ENCODE measurements at places on chromosomes 5 and 9. TPM values are rescaled to one million over a fixed set of nuclear protein-coding genes. Genes with fewer than 3 reads are reported as not detected.

DNA sequence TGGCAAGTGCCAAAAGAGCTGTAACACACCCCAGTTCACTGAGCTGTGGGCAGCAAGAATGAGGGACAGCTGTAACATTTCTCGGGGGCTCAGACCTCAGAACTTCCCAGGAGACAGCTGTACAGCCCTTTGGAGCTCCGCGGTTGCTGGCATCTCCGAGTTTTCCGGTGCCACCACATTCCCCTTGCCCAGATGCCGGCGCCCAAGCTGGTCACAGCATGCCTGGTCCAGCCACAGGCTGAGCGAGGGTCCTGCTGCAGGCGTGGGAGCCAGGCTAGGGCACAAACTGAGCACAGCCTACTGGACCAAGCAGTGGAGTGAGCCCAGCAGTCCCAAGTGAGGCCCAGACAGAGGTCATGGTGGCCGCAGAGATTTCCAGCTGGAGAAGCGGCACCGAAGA, 797.7 kb upstream of the EDIL3 start:
- DNase-seq: no peak

- peak; percentile 18 for DNase-seq
Measured at GRCh38 chr9:34686732-34687131, 4.3 kb downstream of the CCL19 start.

DNA sequence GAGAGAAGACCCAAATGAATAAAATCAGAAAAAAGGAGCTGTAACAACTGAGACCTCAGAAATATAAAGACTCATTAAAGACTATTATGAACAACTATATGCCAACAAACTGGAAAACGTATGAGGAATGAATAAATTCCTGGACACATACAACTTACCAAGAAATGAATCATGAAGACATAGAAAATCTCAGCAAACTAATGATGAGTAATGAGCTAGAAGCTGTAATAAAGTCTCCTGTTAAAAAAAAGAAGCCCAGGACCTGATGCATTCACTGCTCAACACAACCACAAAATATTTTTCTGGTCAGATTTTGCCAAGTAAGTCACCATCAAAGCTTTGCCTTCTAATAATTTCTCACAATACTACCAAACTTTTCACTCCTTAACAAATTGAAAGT, 666.7 kb downstream of the LRRC70 start:
- DNase-seq: no peak

DNA sequence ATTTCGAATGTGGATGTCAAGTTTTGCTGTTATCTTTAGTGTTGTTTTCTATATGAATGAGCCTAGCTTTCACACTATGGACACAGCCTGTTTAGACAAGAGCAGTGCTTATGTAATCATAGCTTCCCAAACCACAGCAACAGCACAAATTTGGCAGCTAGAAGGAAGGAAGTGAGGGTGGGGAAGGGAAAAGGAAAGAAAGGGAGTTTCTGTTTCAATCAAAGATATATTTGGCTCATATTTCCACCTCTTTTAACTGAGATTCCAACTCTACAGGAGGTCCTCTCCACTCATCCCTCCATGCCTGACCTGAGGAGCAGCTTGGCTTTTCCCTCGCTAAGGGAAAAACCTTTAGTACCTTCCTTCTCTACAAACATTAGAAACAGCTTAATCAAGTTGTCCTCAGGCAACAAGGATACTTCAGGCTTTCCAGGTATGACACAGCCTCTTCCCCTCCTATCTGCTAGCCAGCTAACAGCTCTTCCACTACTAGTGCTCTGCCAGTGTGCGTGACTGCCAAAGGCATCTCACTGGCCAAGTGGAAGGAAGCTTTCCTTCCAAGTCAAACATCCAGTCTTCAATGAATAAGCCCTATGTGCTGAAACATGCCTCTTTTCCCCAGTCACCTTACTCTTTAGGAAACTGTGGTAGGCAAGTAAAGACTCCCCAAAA, 268.6 kb upstream of the PTGER4 start:
- no peak for DNase-seq

DNA sequence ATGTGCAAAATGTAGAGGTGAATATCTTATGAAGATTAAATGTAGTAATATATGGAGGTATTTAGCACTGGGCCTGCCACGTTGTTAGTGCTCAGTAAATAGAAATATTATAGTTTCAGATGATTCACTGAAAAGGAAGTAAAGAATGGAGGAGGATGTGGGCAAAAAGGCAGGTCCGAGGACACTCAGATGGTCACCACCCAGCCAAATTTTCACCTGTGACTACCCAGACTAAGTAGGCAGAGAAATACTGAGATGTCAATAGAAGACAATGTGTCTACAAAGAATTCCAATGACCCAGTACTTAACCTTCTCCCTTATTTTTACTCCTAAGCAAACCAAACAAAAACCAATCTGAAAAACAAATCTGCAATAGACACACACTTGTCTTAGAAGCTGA, 70.3 kb upstream of the ATP10B start:
- no peak for DNase-seq

DNA sequence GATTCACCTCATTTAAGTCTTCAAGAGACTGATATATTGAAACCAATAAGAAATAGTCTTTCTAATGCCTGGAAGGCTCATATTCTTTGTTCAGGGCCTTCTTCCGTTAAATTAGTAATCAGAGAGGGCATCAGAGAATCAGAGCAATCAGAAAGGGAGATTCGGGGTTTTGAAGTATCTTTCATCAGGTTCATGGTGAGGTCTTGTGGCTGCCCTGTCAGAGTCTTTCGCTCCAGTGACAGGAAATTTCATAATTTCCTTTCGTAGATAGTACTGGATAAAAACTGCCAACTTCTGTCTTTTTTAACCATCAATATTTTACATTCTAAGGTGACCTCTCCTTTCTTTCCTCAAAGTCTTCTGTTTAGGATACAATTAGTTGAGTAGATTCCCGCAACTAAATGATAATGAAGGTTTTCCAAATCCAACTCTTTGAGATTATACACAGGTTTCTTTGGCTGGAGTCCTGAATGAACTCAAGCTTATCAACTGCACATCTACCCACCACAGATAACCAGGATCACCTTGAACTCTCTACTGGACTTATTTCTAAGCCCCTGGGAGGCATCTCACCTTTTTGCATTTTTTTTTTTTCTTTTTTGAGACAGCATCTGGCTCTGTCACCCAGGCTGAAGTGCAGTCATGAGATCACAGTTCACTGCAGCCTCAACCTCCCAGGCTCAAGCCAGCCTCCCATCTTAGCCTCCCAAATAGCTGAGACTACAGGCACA, 5.5 kb downstream of the IL31RA start:
- no peak for DNase-seq

The KCNV2 gene
- not detected for total RNA-seq

GRCh38 chr9:99239341-99240060, 17.4 kb downstream of the SEC61B start:
- DNase-seq: no peak

The CDKN2A gene
- 1.4 TPM for total RNA-seq

DNA sequence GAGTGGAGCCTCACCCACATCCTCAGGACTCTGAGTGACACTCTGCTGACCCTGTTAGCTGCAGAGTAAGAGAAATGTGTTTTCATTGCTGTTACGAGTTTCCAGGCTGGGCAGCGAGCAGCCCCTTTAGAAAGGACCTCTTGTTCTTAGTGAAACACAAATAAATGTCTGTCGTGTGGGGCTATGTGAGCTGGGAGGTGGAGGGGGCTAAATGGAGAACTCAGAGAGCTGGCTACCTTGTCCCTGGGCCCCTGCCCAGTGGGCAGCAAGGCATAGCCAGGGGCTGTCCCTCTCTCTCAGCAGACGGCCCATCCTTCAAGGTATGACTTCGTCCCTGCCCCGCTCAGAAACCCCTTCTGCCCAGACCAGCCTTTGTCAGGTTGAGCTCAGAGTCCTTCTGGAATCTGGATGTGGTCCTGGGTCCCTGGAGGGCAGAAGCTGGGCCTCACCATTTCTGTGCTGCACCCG, 10.2 kb downstream of the DCANP1 start:
- DNase-seq: no peak

DNA sequence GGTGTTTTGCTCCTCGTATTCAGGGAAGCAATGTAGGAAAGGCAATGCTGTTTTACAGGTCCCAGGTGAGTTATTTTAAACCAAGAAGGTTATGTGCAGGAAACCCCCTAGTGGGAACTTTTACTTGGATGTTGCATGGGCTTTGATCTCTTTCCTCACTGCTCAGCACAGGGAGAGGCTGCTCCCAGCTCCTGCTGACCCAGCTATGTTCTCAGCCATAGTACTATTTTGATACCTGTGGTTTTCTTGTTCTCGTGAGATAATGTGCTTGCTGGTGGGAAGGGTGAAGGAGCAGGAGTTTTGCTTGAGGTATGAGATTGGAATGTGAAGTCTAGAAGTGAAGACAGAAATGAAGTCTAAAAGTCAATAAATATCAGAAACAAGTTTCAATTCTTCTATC, 265.6 kb upstream of the FBXL7 start:
- DNase-seq: no peak

- DNase-seq: peak; percentile 59
Measured at GRCh38 chr5:147234239-147234824, 494 bp upstream of the STK32A start.

The HACD4 gene
- 14.7 TPM for total RNA-seq

GRCh38 chr5:78221964-78222451, 72.5 kb downstream of the AP3B1 start:
- DNase-seq: no peak

The TYRP1 gene
- total RNA-seq: not detected

DNA sequence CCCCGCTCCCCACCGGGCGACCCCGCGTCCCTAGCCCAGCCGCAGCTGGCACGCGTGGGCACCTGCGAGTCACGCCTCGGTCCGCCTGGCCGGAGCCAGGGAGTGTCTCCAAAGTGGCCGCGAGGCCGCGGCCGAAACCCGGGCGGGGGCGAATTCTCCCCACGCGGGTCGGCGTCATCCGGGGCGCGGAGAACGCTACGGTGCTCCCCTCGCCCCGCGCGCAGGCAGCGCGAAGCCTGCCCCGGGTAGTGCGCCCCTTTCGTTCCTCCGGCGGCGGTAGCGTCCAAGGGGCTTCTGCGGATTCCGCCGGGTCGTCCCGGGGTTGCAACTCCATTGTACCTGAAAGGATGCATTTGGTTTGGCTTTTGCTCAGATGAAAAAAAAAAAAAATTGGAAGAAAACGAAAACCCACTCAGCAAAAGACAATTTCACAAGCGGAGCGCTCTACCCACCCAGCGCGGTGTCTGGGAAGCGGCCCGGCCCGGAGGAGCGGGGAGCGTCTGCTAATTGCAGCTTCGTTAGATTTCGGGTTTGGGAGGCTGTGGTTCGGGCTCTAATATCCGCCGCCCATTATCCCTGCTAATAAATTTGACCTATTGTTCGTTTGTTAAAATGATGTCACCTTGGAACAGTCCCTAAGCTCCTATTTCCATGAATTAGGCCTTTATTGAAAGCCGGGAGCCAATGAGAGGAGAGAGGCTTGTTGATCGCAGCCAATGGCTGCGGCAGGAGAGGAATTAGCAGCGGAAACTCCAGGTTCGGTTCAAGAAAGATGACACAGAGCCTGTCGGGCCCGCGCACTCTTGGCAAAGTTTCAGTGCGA, at the start of gene TLX3:
Gene TLX3 (plus strand): TSS at position 796 of the 823 bp plus-strand sequence. CDS start 118 bp downstream, outside the sequence.
- DNase-seq: no peak

The ADRB2 gene
- 4.3 TPM for total RNA-seq

The FOXD4L3 gene
- total RNA-seq: not detected

DNA sequence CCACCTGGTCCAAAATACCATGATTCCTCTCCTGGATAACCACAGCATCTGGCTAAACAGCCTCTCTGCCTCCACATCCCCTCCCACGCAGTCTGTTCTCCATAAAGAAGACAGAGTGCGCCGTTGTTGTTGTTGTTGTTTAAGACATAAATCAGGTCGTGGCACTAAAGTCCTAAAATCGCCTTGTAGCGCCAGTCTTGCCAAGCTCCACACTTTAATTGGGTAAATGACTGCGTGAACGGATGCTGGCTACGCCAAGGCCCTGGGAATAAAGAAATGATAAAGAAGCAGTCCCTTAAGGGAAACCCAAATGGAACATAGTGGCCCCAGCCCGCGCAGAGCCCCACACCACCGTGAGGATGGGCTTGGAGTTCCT, 364 bp upstream of the SFXN1 start:
- DNase-seq: no peak

All from sigmoid colon (tissue), 7 donors.